Activated CD8-positive, alpha-beta memory T cell treated with anti-CD3 and anti-CD28 coated beads, Interleukin-2, amount 10 ng/mL, durations not matched to agents 7 days and 5 days (primary cell): ENCODE measurements at places on chromosomes 3 and 15.
A peak's percentile ranks its signal among the peaks of the same experiment; 100 is the strongest.

DNA sequence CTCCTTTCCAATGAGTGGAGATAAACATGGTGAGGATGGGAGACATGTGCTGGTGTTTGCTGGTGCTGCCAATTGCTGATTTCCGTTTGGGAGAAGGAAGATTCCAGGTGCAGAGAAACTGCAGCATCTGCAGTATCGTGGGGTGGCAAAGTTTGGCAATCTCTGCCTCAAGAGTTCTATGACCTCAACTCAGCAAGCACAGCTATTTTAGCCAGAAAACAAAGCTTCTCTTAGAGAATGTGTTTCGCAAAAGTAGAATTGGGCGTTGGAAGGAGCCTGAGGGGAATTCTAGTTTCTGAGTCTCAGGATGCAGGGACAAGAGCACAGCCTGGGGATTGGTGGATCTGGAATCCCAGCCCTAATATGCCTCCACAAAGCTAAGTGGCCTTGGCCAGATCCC, 18.2 kb upstream of the SHC4 start:
- no peaks in the 10 kb centered on the region for H3K4me1 ChIP-seq
- H3K27me3 ChIP-seq: peaks cover 27% of the 10 kb centered on the region

- peaks cover 22% of the 10 kb centered on the region for H3K4me1 ChIP-seq
- H3K4me3 ChIP-seq: no peak overlapping the region
- H3K27me3 ChIP-seq: peaks cover 52% of the 10 kb centered on the region
- no peak overlapping the region for H3K27ac ChIP-seq
- peaks cover 2% of the 10 kb centered on the region for H3K36me3 ChIP-seq
Observed at GRCh38 chr3:141012571-141012970, 38.6 kb upstream of the SPSB4 start.

DNA sequence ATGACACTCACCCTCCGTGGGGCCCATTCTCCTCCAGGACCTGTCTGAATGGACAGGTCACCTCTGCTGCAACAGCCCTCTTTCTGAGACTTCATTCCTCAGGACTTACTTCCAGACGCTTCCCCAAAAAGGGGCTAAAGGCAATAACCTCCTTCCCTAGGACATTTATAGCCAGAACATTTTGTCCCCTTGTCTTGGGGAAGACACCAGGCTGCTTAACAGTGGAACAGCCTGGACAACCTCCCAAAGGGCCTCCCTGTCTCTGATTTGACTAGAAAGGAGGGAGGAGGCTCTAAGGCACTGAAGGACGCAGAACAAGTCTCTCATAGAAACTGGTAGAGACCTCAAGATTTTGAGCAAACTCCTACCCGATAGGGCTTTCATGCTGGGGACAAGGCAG, 32.7 kb downstream of the ADCY5 start:
- no peaks in the 10 kb centered on the region for H3K4me1 ChIP-seq
- H3K27me3 ChIP-seq: peaks cover 4% of the 10 kb centered on the region
- H3K36me3 ChIP-seq: no peaks in the 10 kb centered on the region
- H3K27ac ChIP-seq: no peak overlapping the region
- no peak for DNase-seq
- no peak overlapping the region for H3K4me3 ChIP-seq

GRCh38 chr3:149751551-149751950, 738 bp downstream of the COMMD2 start:
- H3K4me3 ChIP-seq: peak overlapping the region; percentile 96
- H3K36me3 ChIP-seq: peaks cover 31% of the 10 kb centered on the region

DNA sequence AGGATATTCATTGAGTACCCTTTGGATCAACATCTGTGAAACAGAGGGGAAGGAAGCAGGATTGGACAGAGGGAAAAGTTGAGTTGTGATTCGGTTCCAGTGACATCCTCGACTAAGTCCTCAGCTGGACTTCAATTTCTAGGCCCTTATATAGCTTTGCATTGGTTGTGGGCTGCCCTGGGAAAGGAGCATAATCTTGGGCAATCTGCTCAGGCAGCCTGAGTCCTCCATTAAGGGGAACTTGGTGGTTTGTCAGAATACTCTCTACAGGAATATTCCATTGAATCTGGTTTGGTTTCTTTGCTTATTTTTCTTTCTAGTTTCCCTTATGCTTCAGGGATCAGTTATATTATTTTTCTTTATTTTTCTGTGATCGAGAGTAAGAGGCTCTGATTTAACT, 94.1 kb downstream of the TCF12 start:
- H3K36me3 ChIP-seq: peaks cover 2% of the 10 kb centered on the region
- H3K4me3 ChIP-seq: no peak overlapping the region
- H3K27me3 ChIP-seq: no peaks in the 10 kb centered on the region
- no peaks in the 10 kb centered on the region for H3K4me1 ChIP-seq

- no peak overlapping the region for H3K4me3 ChIP-seq
- no peak overlapping the region for H3K27ac ChIP-seq
- DNase-seq: no peak
- no peaks in the 10 kb centered on the region for H3K4me1 ChIP-seq
Observed at GRCh38 chr3:167918686-167919085, 177.0 kb downstream of the GOLIM4 start.

GRCh38 chr3:140664111-140664510, 13.8 kb upstream of the TRIM42 start:
- no peak overlapping the region for H3K4me3 ChIP-seq
- H3K4me1 ChIP-seq: no peaks in the 10 kb centered on the region
- H3K27ac ChIP-seq: no peak overlapping the region
- no peak for DNase-seq

GRCh38 chr3:187992609-187993008, 161.3 kb upstream of the LPP start:
- no peak for DNase-seq
- no peak overlapping the region for H3K4me3 ChIP-seq
- H3K4me1 ChIP-seq: peaks cover 48% of the 10 kb centered on the region
- H3K36me3 ChIP-seq: peaks cover 23% of the 10 kb centered on the region
- H3K27ac ChIP-seq: no peak overlapping the region
- no peaks in the 10 kb centered on the region for H3K27me3 ChIP-seq

DNA sequence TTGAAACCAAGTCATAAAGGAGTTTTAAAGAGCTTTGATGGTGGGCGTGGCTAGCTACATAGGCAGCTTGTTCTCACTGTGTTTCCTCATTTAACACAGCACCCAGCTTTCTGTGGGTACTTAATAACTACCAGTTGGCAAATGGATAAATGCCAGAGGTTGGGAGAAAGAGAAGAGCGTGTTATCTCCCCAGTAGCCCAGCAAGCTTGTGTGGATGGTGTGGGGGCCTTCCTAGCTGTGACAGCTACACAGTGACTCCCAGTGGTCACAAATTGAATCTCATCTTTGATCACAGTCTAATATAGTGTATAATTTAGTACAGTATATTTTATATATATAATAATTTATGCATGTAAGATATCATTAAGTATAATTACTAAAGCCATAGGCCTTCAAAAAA, 984.1 kb downstream of the EPHA3 start:
- DNase-seq: no peak
- no peak overlapping the region for H3K27ac ChIP-seq
- H3K27me3 ChIP-seq: no peaks in the 10 kb centered on the region
